Renal cortex interstitium (tissue), 15 donors: ENCODE measurements at places on chromosomes 5 and 9.

DNA sequence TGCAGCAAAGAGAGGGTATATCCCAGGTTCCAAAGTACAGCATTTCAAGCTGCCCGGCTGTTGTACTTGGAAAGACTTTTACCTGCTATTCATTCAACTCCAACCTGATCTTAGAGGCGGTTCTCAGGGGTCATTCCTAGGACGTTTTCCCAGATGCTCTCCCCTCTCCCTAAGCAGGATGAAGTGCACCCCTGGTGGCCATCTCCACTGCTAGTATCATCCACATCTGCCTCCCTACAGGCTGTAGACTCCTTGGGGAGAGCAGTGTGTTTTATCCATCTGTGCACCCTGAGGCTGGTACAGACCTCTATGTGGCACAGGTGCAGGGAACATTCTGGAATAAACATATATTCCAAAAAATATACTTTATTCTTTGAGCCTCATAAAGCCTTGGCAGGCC, 56.8 kb downstream of the PTPN3 start:
- no peak for DNase-seq

GRCh38 chr9:128309551-128309950, 12.7 kb downstream of the TRUB2 start:
- no peak for DNase-seq

DNA sequence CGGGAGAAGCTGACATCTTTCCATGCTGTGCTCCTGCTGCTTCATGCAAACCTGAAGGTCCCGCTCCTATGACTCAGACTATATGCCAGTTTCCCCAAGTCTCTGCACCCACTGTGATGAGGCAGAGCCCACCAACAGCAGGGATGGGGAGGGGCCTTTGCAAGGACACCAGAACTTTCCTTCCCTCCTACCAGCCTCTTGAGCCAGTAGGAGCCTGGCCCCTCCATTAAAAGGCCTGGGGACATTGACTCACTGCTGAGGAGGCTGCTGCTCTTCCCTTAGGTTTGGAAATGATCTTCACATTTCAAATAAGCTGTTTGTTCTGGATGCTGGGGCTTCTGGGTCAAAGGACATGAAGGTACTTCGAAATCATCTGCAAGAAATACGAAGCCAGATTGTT, 26.1 kb upstream of the CTSL start:
- no peak for DNase-seq

GRCh38 chr5:81750308-81751008, 439 bp downstream of the SSBP2 start:
- DNase-seq: no peak

GRCh38 chr5:158679221-158679641, 420.5 kb downstream of the EBF1 start:
- DNase-seq: no peak

DNA sequence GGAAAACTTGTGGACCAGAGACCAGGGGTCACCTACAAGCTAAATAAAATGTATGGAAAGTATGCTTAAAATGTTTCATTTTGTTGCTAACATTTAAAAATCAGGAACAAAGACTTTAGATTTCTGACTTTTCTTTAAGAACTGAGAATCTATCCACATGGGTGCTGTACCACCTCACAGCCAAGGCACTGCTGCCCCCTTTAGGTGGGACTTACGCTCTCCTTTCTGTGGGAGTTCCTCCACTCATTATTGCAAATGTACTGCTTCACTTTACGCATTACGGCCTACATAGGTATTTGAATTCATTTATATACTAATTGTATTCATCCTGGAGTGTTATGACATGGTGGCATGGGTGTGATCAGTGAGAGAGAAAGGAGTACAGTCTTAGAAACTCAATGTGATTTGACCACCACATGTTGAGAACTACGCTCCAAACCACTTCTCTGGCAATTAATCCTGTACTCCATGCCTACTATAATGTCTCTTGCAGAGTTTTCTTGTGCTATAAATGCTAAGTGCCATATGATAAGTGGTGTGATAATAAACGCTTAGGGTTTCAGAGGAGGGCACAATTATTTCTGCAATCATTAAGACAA, 24.7 kb upstream of the CETN3 start:
- DNase-seq: no peak

DNA sequence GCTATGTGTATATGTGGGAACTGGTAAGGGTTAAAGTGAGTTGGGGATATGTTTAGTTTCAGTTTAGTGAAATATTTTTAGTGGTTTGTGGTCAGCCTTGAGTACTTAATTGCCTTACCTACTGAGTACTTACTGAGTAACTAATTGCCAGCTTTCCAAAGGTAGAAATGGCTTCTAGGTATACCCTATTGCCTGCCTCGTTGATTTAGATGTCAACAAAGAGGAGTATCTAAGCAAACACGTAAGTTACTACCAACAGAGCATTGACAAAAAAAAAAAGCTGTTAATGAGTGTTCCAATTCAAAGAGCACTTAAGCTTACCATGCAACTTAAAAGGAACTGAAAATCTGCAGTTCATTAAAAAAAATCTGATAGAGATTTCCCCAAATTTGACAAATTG, 8.8 kb downstream of the ATP10B start:
- no peak for DNase-seq

- DNase-seq: no peak
These were observed 28.1 kb downstream of the PIK3R1 start for GRCh38 chr5:68243681-68244080.

DNA sequence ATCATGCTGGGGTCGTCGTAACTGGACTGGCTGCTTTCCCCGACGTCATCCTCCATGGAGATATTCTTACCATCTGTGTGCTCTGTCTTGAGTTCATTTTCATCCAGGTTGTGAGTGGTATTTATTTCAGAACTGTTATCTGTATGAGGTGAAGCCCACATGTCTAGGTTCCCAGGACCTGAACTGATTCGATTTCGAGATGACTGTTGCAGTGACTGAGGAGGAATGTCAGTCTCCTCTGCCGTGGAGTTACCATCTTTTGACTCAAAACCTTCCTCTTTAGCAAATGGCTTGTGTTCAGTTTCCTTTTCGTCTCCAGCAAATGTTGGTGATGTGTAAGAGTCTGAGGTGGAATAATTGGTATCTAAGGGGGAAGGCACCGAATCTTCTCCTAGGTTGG, 55.2 kb upstream of the PCA3 start:
- DNase-seq: no peak

GRCh38 chr9:118473521-118473920, 769.3 kb downstream of the TLR4 start:
- no peak for DNase-seq

DNA sequence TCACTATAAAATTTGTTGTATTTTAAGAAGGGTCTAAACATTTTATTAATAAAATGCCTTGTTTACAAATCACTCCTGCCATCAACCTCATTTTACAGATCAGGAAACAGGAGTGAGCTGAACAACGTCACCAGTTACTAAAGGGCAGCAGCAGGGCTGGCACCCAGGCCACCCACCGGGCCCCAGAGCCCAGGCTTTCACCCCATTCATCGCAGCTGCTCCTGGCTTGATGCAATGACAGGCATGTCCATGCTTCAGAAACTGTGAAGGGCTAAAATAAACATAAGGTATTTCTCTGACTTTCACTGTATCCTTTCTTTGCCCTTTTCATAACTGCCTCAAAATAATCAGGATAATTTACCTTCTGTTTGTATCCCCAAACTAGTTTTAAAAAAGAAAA, 18.1 kb downstream of the MED27 start:
- no peak for DNase-seq

- no peak for DNase-seq
These were observed 78.1 kb upstream of the DAP start for GRCh38 chr5:10839118-10839517.

- no peak for DNase-seq
These were observed 441.5 kb downstream of the RASEF start for GRCh38 chr9:82621447-82621846.

- no peak for DNase-seq
These were observed 581.2 kb downstream of the CDH18 start for GRCh38 chr5:19406576-19407365.

DNA sequence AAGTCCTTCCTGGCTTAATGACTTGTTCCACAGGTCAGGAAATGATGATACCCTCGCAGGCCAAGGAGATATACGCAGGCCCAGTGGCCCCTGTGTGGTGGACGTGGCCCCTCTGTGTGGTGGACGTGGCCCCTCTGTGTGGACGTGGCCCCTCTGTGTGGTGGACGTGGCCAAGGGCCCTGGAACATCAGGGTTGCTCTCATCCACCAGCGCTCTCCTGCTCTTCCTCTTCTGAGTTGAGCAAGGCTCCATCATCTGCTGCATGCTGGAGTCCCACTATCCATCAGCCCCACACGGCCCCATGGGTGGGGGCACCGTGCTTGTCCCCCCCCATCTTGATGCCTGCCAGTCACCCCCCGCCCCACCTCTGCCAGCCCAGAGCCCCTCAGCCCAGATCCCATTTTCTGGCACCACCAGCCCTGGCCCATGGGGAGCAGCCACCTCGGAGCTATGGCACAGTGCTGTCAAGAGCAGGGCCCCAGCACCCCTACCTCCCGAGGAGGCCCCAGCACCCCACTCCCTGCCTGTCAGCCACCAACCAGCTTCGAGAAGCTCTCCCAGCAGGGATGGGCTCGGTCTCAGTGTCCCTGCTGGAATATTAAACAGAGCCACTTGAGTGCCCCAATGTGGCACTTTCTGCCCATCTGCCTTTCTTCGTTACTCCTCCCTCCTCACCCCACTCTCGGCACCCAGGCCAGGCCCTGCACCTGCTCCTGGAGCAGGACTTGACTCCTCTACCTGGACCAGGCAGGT, 8.1 kb downstream of the LRRC14B start:
- DNase-seq: no peak

DNA sequence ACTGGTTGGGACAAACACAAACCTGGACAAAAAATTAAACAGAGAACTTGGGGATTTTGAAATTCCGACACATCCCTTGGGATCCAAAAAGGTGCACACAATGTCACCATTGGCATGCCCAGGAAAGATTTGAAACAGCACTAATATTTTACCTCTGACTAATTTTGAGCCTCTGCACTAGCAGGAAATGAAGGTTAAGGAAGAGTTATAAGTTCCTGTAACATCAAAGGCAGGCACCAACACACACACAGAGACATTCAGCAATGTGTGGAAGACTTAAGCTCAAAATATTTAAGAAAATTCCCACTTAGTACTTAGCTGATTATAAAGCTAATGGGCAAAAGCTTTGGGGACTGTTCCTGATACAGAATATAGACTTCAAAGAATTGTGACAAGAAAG, 247.0 kb downstream of the CDH9 start:
- no peak for DNase-seq

DNA sequence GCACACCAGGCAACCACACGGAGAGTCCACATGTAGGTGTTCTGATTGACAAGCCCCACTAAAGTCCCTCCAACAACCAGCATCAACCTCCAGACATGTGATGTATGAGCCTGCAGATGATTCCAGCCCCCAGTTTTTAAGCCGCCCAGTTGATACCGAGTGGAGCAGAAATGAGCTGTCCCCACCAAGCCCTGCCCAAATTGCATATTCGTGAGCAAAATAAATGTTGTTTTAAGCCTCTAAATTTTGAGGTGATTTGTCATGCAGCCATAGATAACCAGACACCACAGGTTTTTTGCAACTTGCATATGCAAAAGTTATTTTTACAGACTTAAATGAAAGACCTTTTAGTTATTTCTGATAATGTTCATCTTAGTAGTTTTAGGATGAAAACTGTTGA, 187.7 kb downstream of the PIK3R1 start:
- DNase-seq: no peak
